Myometrial cell (primary cell): ENCODE measurements at places on chromosomes 12 and 14. TPM values are rescaled to one million over a fixed set of nuclear protein-coding genes. Genes with fewer than 3 reads are reported as not detected.

Gene MTA1
- 32.6 and 43.8 TPM in 2 replicates for total RNA-seq

Gene PTPN6
- total RNA-seq, result not detected in 2 replicates

Gene GPRC5A
- 93.8 and 116 TPM in 2 replicates for total RNA-seq

Gene GZMH
- not detected in 2 replicates for total RNA-seq

Gene ZFYVE26
- 7.8 and 15.2 TPM in 2 replicates for total RNA-seq

Gene PMEL
- total RNA-seq, result 0.58 and 0.71 TPM in 2 replicates

Gene GPRC5D
- total RNA-seq, result not detected in 2 replicates

Gene LMO3
- 0.58 and 0.71 TPM in 2 replicates for total RNA-seq

Gene TMEM63C
- total RNA-seq, result not detected in 2 replicates

Gene TAS2R20
- 0.35 TPM in 1 of 2 replicates, not detected in the other for total RNA-seq

Gene FSCB
- not detected in 2 replicates for total RNA-seq

Gene NAV3
- total RNA-seq, result 29.4 and 49.3 TPM in 2 replicates

Gene GDF3
- not detected in 2 replicates for total RNA-seq

Gene SIRT4
- under 0.01 and 0.35 TPM in 2 replicates for total RNA-seq

Gene CEBPE
- not detected in 2 replicates for total RNA-seq

Gene NFE2
- total RNA-seq, result 0.35 TPM in 1 of 2 replicates, not detected in the other

Gene HOXC4
- total RNA-seq, result 0.58 TPM in 1 of 2 replicates, not detected in the other

Gene SOAT2
- total RNA-seq, result 0.18 and 0.29 TPM in 2 replicates

Gene SLC16A7
- total RNA-seq, result 11.0 and 29.4 TPM in 2 replicates

Gene RPL36AL
- 211 and 214 TPM in 2 replicates for total RNA-seq

Gene RNASE2
- not detected in 2 replicates for total RNA-seq
